ENCODE measurements at places on chromosomes 5 and 9. TPM values are rescaled to one million over a fixed set of nuclear protein-coding genes. Genes with fewer than 3 reads are reported as not detected.

- peaks cover 31% of the 10 kb centered on the region for H3K4me1 ChIP-seq
- H3K36me3 ChIP-seq = no peaks in the 10 kb centered on the region
- H3K27me3 ChIP-seq = no peaks in the 10 kb centered on the region
- no peak overlapping the region for H3K4me3 ChIP-seq
Measured at GRCh38 chr9:134445000-134445399, 118.7 kb downstream of the RXRA start.

DNA sequence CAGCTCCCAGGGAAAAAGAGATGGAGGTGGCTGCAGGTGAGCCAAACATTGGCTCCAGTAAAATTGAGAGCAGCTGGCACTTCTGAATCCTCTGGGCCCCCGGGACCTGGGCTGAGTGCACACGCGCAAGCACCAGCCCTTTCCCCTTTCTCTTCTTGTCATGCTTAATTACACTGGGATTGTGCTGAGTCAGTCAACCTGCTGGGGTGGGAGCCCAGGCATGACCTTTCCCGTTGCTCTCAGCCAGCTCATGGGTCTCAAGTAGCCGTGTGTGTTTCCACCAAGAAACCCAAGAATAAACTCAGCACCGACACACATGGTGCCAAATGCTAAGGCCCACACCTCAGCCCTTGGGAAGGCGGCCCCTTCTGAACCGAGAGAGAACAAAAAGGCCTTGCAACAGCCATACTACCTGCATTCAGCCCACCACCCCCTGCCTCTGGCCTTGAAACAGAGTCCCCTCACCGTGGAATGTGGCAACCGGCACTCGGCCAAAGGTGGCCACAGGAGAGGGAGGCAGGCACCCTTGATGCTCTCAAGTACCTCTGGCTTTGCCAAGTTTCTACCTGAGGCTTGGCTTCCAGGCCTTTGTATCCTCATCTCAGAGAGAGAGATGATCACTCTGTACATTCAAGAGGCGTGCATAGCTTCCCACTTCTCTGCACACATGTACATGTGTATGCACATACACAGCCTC lies 28.1 kb downstream of the SLIT3 start:
- H3K27me3 ChIP-seq = no peaks in the 10 kb centered on the region
- no peak for DNase-seq
- no peaks in the 10 kb centered on the region for H3K4me1 ChIP-seq
- no peak overlapping the region for H3K27ac ChIP-seq

The GABRG2 gene
- total RNA-seq = not detected

The TRPM3 gene
- total RNA-seq = not detected
